KG1 (cell line): ENCODE measurements at places on chromosomes 6 and 20.

DNA sequence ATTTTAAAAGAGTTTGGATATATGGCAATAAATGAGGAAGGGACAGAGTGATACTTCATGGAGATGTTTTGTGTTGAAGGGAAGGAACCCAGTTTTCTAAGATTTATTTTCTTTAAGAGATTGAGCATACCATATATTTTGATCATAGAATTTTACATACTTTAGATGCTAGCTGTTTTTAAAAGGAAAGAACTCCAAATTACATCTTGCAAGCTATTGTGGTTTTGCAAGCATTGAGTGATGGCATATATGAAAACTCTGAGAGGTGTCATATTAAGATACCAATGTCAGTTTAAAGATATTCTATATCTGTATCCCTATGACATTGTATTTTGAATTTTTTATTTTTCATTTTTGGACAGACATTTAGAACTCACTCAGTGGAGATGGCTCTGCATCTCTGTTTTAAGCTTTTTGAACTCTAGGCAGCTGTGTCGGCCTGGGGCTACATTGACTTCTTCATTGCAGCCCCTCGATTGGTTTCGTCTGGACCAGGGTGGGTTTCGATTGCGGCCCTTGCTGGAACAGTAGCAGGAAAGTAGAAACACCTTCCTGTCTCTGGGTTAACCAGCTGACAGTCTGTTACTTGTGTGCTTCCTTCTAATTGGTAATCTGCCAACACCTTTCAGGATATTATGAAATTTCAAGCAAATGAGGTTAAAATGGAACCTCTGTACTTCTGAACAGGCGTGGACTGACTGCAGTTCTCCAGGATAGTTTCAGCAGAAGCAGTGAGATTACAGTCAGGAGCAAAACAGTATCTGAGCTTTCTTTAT, 14.0 kb downstream of the IGF2R start:
- peak; percentile 50 for DNase-seq

GRCh38 chr6:22716721-22717120, 147.4 kb downstream of the HDGFL1 start:
- DNase-seq: no peak

- no peak for DNase-seq
Observed at GRCh38 chr20:62269378-62269777, 31.1 kb downstream of the OSBPL2 start.

DNA sequence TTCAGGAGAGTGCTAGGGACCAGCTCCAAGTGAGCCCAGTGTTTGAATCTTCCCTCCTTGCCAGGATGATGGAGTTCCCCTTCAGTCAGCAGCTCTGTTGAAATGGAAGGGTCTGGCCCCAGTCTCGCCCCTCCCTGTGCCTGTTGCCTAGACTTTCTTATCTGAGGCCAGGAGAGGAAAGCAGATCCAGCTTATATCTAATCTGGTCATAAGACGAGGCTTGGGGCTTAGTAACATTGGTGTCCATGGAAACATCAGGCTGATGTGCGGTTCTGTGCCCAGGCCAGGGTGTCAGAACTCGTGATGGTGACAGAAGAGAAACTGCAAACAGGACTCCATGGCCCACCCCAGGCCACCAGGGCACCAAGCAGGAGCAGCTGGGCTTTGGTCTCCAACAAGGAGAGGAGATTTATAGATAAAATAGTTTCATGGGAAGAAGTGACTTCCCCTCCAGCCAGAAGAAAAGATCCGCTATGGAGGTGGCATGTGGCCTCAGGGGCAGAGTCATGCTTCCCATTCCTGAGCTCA, 9.8 kb downstream of the MAS1L start:
- DNase-seq: no peak

- no peak for DNase-seq
Observed at GRCh38 chr6:54987633-54988290, 141.2 kb downstream of the FAM83B start.

GRCh38 chr6:150368762-150369161, at the start of gene IYD:
IYD (plus strand) TSS chr6:150369012; CDS start chr6:150369032, 20 bp downstream.
- DNase-seq: no peak

- DNase-seq: no peak
Observed at GRCh38 chr20:17859616-17860232, 108.9 kb downstream of the SNX5 start.
